Psoas muscle (tissue), 8 donors: ENCODE measurements at places on chromosomes 6 and 20.

DNA sequence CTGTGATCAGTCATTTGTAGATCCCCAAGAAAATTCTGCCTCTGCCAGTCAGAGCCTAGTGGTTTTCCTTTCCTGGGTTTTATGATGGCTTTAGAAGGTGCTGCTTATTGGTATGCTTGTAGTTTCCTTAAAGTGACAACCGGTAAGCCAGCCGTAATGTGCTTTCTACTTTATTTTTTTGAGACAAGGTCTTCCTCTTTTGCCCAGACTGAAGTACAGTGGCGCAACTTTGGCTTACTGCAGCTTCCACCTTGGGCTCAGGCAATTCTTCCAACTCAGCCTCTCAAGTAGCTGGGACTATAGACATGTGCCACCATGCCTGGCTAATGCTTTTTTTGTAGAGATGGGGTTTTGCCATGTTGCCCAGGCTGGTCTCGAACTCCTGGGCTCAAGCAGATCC is 23.5 kb downstream of the MCM8 start:
- no peak for DNase-seq

GRCh38 chr20:52722926-52723688 is 249.1 kb upstream of the TSHZ2 start:
- DNase-seq = no peak

DNA sequence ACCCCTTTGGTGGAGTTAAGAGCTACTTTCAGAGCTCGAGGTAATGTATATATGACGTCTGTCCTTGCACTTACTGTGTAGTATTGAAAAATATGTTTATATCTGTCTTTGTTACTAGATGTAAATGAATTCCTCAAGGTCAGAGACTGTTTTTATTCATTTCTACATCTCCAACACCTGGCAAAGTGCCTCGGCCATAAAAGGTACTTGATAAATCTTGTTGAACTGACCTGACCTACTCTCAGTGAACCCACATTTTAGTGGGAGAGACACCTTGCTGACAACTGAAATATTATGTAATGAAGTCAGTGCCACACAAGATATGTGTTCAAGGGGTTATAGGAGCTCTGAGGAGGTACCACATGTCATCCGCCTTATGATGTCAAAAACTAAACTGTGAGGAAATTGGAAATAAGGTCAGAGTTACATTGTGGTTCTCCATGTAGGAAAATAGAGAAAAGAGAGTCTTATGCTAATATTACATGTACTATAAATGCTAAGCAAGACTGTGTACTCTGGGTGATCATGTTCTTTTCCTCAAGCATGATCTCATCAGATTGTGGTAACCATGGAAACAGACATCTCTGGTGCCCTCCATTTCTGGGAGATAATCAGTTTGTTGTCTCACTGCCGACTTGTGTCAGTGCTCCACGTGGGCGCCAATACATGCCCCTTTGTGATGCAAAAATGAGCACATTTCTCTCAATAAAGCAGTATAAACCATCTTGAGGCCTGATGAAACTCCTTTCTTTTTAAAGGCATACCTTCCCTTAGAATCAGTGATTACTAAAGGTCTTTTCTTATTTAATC is 5.7 kb upstream of the TMEM30A start:
- no peak for DNase-seq

GRCh38 chr6:41021832-41022231 is 17.2 kb downstream of the UNC5CL start:
- no peak for DNase-seq
